ENCODE measurements at places on chromosomes 11 and 22.

- DNase-seq = no peak
These were observed 14.0 kb downstream of the CFAP300 start for GRCh38 chr11:102061276-102061675.

GRCh38 chr22:49886346-49887063 lies 31.7 kb downstream of the ALG12 start:
- DNase-seq = no peak

DNA sequence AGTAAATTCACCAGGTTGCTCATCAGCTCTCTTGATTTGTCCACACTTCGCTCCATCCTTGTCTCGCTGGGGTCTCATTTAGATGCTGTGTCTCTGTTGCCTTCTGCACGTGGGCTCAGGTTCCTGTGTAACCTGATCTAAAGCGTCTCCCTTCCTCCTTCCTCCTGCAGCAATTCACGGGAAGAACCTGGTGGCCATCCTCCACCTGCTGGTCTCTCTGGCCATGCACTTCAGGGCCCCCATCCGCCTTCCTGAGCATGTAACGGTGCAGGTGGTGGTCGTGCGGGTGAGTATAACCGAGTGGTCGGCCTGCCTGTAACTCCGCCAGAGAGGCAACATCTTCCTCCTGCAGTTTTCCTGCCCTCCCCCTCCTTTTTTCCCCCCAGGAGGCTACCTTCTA lies 48.0 kb upstream of the PARVG start:
- DNase-seq = no peak

DNA sequence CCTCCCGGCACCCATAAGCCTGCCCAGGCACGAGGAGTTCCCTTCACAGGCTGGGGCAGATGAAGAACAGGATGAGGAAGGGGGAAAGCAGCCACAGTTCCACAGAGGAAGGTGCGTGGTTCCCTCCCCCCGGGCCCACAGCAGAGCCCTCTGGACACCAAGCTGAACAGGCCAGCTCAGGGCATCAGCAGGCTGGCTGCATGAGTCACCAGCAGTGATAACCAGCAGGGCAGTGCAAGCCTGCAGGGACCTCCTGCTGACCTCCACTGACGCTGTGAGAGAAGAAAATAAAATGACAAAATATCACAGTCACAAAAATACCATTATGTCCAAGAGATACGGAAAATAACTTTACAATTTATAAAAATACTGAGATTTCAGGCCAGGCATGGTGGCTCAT lies 11.5 kb downstream of the RTL6 start:
- no peak for DNase-seq

GRCh38 chr11:102457865-102458264 lies 5.3 kb upstream of the TMEM123 start:
- no peak for DNase-seq

GRCh38 chr11:110338684-110339083 lies 42.3 kb upstream of the RDX start:
- no peak for DNase-seq

GRCh38 chr22:33438273-33438672 lies 380.1 kb upstream of the SYN3 start:
- DNase-seq = no peak

- DNase-seq = no peak
These were observed 183.2 kb downstream of the GRIK4 start for GRCh38 chr11:120694726-120695125.

DNA sequence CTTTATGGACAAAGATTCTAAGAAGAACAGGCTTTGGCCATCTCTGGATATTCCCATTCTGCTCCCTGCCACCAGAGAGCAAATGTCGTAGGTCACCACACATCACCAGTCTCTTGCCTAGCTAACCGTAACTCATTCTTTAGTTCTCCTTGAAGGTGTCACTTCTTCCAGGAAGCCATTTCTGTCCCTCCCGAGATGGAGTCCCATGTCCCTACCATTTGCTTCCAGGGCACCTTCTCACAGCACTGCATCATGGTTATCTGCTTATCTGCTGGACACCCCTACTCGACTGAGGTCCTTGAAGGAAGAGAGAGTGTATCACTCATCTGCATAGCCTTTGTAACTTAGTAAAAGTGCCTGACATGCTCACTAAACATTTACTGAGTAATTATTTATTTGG lies 47.6 kb downstream of the FAM83F start:
- no peak for DNase-seq

- no peak for DNase-seq
These were observed 78.3 kb upstream of the AKIP1 start for GRCh38 chr11:8832571-8833260.

DNA sequence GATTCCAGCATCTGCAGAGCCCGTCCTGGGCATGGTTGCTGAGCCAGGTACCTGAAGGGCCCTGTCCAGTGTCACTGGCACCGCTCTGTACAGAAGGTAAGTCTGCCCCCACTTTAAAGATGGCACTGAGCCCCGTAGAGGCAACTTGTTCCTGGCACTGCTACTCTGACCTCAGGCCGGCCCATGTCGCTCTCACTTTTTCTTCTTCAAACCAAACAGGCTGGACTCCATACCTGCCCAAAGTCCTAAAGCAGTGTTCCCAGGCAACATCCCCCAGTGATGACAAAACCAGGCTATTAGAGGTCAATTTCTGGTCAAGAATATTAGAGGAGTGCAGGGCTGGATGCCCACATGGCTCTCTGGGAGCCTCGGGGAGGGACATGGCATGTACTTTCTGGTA lies 46.6 kb upstream of the TTLL12 start:
- DNase-seq = no peak

GRCh38 chr11:126495281-126496220 lies 140.1 kb downstream of the ST3GAL4 start:
- DNase-seq = no peak

- no peak for DNase-seq
These were observed 1312.0 kb downstream of the BRD1 start for GRCh38 chr22:48515571-48516200.

DNA sequence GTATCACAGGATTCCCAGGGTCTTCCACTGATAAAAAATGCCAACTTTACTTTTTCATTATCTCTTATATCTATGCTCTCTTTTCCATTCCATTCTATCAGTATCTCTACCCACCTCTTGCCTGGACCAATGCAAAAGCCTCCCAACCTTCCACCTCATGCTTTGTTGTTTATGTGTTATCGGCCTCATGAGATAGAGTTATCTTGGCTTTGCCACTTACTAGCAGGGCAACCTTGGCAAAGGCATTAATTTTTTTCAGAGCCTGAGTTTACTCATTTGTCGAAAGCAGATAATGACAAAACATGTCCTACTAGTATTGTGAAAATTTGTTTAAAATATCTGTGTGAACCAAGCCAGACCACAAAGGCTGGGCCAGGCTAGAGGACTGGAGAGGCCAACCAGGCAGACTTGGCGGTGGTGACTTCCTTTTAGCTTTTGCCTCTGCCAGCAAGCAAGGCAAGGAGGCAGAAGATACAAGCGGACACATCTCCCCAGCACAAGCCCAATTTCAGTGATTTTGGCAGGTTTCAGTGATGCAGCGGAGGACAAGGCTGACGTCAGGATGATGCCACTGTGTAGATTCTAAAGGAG lies 106.9 kb downstream of the ADAMTS15 start:
- no peak for DNase-seq

- DNase-seq = no peak
These were observed 686.3 kb downstream of the NTM start for GRCh38 chr11:132056689-132057088.

GRCh38 chr11:45079943-45080719 lies 66.3 kb upstream of the PRDM11 start:
- DNase-seq = no peak

DNA sequence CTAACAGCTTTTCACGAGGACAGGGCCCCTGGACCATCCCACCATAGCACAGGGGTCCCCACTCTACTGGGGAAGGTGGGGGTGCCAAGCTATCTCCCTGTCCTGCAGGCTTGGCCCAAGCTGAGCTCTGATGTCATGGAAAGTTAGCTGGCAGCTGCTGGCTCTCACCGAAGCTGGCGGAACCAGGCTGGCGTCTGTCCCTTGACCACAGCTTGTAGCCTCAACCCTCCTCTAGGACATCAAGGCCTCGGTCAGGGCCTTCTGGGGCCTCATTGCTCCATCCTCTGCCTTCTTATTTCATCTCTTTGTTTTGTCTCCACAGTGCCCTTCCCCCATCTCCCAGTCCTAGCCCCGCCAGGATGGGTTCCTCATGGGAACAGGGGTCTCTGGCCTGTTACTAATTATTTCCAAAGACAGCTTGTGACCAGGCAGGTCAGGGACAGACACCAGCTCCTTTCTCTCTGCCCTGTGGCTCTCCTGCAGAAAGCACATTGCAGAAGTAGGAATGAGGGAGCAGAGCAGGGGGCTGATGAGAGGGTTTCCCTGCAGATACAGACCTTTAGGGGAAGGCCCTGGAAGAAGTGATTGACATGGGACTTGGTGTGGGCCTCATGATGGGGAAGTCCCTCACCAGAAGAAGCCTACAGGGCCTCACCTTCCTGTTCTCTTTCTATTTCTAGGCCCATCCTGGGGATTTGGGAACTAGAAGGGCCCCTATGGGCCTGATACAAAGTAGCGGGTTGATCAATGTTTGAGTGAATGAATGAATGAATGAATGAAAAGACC lies 97.5 kb upstream of the ALX4 start:
- DNase-seq = no peak

DNA sequence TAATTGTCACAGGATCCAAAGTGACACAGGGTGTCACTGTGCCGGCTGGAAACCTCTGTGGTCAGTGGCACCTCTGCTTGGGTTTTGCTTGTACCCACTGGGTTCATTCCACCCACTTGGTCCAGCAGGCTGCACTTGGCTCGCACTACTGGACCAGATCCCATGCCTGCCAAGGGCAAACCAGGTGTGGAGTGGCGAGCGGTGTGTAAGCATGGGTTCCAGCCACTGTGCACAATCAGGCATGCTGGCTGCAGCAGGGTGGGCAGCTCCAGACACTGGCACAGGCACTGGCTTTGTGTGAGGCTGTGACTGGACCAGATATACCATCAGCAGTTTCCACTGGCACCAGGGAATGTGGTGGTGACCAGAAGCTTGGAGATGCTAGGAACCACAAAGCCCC lies 261.4 kb downstream of the KCNA4 start:
- no peak for DNase-seq

DNA sequence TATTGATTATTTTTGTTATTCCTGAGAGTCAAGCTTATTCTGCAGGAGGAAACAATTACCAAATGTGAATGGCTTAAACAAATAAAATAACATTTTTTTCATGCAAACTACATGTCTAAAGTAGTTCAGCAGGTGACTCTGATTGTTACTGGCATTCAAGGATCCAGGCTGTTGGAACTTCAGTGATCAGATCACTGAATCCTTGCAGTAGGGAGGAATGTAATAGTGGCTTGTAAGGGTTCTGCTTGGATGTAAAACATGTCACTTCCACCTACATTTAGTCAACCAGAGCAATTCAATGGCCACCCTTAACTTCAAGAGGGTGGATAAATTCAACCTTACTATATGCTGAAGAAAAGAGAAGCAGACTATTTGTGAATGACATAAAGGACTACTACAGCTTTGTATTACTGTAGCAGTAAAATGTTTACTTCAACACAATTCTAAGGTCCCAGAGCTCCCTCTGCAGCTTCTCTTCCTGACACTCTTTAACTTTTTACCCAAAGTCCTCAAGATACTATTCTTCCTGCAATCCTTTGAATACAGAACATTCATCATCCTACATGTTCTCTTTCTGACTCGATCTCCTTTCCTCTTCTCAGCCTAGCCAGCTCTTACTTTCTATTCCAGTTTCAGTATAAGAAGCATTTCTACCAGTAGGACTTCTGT lies 284.0 kb downstream of the LRRC4C start:
- no peak for DNase-seq

- DNase-seq = no peak
These were observed 22.5 kb upstream of the ADA2 start for GRCh38 chr22:17241576-17242330.

- no peak for DNase-seq
These were observed 226.7 kb downstream of the CTTN start for GRCh38 chr11:70625051-70625450.

- no peak for DNase-seq
These were observed 118.7 kb upstream of the B3GAT1 start for GRCh38 chr11:134530636-134531326.

DNA sequence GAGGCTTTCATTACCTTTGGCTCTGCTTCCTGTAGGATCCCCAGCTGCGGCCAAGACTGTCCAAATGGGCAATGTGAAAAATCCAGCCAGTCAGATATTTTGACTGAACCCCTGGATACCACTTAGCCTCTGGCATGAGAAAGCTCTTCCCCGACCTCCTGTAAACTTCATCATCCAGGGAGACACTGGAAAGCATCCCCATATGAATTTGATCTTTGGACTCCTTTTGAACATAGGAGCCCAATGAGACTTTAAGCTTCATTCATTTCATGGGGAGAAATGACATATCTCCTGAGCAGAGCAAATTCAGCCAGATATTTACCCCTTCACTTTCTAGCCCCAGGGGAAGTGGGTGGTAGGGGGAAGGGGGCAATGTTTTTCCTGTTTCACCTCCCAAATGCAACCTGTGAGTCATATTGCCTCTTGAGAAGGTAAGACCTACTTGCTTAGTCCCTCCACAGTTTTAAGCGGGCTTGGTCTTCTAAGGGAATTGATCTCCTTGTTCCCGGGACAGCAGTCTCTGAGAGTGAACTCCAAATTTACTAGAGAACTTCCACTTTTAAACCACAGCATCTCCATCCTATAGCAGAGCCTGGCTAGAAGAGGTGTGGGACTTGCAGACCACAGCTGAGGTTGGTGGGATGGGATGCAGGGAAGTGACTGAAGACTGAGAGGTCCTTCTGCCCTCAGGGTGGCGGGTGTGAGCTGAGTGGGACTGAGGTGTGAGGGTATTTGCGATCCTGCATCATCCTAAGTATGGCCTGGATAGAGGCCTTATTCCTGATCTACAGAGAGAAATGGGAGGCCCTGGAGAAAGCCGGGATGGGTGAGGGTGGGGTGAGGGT lies 20.3 kb upstream of the POU2AF1 start:
- no peak for DNase-seq
